ENCODE measurements at places on chromosomes 11 and 22.

DNA sequence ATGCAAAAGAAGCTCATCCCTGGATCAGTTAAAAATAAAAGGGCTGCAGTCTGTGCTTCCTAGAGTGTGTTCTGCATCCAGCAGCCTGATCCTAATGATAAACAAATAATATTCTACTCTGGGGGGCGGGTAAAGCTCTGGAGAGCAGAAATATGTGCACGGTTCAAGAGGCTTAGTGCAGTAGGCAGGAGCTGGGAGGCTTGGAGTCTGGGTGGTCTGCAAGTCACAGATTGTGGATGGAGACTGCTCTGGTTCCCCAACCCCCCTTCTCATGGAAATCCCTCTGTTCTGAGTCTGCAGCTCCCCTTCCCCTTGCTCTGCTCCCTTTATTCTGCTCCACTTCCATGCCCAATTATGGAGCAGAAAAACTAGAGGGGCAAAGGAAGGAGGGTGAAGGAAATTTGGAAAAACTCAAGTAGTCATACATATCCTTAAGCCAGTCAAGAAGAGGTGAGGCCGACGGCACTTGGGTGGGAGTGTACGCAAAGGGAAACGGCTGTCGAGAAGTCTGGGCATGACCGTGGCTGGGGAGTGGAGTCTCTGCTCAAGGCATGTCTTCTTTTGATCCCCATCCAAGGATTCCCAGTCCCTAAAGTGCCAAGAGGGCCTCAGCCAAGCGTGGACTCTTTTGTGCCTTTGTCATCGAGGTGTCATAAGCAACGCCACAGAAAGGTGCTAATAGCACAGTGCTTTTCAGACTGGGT is 16.3 kb upstream of the CLMP start:
- DNase-seq, result no peak

GRCh38 chr11:15406851-15407351 is 292.2 kb downstream of the INSC start:
- DNase-seq, result no peak

DNA sequence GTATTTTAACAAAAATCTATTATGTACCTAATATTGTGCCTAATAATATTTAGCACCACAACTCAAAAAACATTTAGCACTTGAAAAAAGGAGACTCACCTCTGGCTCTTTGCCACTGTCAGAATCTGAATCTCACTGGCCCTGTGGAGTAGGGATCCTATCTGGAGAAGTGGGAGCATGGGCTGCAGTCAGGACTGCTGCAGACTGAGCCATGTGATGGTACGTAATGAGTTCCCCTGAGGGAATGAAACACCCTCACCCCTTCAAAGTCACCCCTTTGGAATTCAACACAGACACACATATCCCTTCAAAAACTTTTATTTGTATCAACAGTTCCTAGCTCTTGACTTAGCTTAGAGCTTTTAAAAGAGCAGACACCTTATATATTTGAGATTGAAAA is 6.5 kb downstream of the PTPMT1 start:
- peak; percentile 29 for DNase-seq

GRCh38 chr22:39084666-39085065 is 7.6 kb downstream of the APOBEC3G start:
- DNase-seq, result no peak
